ENCODE measurements at places on chromosomes 16 and 17.

DNA sequence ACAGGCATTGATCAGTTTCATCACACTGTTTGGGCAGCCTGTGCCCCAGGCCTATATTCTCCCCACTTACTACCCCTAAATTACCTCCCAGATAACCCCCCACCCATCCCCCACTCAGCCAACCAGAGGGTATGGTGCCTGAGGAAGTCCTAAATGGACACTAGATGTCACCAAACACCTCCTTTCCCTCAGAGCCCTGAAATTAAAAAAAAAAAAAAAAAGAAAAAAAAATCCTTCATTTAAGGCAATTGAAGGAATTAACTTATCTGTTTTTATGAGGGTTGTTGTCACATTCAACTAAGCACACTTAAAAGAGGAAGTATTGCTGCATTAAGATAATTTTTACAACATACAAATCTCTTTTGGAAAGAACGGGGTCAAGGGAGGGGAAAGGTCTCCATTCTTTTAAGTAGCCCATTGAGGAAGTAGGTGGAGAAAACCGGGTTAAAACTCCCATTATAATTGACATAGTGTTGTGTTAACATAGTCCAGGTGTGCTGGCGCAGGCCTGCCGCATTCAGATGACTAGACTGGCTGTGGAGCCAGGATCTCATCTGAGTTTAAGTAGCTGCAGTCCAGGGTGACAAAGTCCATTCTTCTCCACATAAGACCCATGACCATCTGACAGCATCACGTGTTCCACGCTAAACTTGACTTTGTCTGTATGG, 46.3 kb downstream of the SNX11 start:
- DNase-seq, result no peak

- DNase-seq, result no peak
These were observed 1.5 kb upstream of the MAPK7 start for GRCh38 chr17:19376811-19377210.

DNA sequence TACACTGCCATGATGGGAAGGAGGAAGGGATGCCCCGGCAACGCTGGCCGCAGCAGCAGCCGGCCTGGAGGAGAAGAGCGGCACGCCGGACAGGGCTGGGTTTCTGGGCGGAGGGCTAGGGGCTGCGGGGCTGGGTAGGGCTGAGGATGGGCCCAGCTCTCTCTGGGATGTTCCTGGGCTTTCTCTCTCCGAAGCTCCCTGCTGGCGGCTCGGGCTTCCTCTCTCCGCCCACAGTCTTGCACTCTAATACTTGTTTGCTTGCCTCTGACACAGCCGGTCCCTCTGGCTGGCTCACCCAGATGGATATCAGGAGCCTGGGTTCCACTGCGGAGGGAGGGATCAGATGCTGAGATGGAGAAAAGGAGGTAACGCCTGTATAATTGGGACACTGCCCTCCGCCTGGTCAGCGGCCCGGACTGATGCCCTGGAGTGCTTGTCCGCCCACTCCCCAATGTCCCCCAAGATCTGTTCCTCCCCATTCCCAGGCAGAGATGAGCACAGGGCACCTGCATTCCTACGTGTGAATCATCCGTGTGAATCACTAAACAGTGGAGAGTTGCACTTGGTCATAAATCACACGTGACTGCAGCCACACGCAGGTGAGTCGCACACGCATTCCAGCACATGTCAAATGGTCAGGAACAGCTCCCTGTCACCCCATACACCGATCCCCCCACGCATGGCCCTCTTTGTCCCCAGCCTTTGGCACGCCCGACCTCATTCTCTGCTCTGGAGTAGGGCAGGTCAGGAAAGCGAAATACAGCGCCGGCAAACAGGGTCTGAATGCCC, at the start of gene ALOXE3:
Gene ALOXE3 (minus strand): TSS at position 535 of the 789 bp plus-strand sequence. CDS start 524 bp downstream, at position 11.
- DNase-seq, result peak; percentile 44

DNA sequence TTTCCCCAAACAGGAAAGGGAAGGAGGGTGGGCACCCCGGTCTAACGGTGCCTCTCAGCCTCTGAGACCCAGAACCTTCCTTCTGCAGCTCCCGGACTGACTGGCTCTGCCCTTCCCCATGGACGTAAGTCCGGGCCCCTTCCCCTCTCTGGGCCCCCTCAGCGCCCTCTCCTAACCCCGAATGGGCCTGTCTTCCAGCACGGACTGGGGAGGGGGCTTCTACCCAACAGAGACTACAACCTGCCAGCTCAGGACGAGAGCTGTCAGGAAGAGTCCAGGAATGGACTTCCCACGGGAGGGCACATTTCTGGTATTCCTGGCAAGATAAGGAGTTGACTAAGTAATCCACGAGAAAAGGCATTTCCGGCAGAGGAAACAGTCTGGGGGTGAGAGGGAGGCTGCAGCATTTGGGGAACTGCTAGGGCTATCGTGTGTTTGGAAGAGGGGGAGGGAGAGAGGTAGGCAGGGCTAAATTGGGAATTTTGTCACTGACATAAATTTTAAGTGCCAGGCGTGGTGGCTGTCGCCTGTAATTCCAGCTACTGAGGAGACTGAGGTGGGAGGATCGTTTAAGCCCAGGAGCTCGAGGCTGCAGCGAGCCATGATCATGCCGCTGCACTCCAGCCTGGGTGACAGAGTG, 12.1 kb upstream of the ALDOA start:
- no peak for DNase-seq

- no peak for DNase-seq
These were observed 10.6 kb upstream of the TRAP1 start for GRCh38 chr16:3727806-3728381.

- DNase-seq, result no peak
These were observed 16.8 kb upstream of the USP43 start for GRCh38 chr17:9628509-9628908.

GRCh38 chr17:19781488-19782458, 33.7 kb upstream of the ALDH3A1 start:
- no peak for DNase-seq

DNA sequence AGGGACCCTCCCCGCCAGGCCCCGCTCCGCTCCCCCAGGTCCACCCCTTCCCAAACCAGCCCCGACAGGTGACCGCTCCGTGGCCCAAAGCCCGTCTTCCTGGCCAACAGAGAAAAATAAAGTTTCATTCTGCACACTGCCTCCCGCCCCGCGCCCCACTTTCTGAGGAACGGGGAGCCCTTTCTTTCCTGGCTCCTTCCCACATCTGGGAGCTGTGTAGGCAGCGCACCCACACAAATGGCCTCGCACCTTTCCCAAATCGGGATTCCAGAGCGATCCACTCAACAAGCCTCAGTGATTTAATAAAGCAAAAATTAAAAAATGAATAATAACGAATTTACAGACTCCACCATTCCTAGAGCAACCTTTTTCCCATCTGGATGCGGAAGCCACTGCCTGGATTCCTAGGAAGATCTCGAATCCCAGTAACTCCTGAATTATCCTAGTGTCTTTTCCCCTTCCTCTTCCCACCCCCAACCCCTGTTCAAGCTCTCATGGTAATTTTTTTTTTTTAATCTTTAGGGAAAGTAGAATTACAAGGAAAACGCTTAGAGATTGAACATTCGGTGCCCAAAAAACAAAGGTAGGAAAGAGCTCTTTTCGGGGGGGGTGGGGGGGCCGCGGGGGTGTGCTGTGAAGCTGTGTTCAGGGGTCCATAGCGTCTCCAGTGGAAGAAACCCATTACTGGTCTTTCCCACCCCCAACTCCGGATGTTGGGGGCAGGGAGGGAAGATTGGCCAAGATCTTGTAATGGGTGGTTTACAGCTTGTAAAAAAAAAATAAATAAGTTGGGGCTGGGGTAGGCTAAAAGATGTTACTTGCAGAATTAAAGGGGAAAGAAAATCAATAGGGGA, 1.6 kb downstream of the IGF2BP1 start:
- peak; percentile 9 for DNase-seq

DNA sequence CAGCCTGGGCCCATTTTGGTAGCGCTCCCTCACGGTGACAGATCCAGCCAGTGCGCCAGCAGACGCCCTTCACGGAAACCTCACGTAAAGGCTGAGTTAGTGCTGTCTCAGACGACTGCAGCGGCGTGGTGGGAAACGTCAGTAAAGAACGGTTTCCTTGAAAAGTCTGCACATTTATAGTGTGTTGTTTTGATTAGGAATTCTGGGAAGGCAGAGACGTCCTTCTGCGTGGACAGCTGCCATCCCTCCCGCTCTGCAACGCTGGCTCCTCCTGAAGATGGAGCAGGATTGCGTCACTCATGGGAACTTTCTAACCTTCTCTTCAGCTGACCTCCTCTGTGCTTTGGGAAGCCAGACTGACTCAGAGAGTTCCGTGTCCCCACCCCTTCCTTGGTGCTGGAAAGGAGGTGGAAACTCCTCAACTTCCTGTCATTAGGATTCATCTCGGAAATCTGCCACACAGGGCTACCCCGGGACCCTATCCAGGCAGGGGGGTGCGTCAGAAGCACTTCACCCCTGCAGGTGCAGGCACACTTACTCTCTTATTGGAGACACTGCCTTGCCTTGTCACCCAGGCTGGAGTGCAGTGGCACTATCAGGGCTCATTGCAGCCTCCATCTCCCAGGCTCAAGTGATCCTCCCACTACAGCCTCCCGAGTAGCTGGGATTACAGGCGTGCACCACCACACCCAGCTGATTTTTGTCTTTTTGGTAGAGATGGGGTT, 24.3 kb upstream of the CRISPLD2 start:
- DNase-seq, result no peak

Measured in activated CD8-positive, alpha-beta memory T cell treated with anti-CD3 and anti-CD28 coated beads, Interleukin-2, amount 10 ng/mL, durations not matched to agents 7 days and 5 days (primary cell).